ENCODE measurements at places on chromosomes 16 and 17. TPM values are rescaled to one million over a fixed set of nuclear protein-coding genes. Genes with fewer than 3 reads are reported as not detected.

DNA sequence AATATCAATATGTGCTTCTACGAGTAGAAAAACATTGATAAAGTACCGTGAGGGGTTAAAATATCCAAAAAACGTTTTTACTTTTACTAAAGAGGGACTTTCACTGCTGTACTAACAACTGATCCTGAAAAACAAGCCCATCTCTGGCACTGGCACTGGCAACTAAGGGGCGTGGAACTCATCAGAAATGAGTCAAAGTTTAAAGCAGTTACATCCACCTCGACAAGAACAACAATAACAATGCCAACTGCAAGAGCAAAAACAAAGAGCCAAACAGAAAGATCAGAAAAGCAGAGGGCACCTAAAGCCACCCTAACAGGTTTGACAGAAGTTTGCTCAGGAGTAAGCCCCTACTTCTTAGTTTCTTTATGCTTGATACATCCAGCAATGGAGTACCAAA, 13.1 kb downstream of the MBTPS1 start:
- no peak for DNase-seq
- H3K4me1 ChIP-seq = peaks cover 7% of the 10 kb centered on the region
- H3K36me3 ChIP-seq = peaks cover 48% of the 10 kb centered on the region
- no peaks in the 10 kb centered on the region for H3K27me3 ChIP-seq

GRCh38 chr16:4051591-4051990, 64.7 kb downstream of the ADCY9 start:
- peaks cover 6% of the 10 kb centered on the region for H3K4me1 ChIP-seq
- no peaks in the 10 kb centered on the region for H3K27me3 ChIP-seq
- DNase-seq = no peak
- peak overlapping the region; percentile 84 for H3K27ac ChIP-seq
- H3K4me3 ChIP-seq = no peak overlapping the region

DNA sequence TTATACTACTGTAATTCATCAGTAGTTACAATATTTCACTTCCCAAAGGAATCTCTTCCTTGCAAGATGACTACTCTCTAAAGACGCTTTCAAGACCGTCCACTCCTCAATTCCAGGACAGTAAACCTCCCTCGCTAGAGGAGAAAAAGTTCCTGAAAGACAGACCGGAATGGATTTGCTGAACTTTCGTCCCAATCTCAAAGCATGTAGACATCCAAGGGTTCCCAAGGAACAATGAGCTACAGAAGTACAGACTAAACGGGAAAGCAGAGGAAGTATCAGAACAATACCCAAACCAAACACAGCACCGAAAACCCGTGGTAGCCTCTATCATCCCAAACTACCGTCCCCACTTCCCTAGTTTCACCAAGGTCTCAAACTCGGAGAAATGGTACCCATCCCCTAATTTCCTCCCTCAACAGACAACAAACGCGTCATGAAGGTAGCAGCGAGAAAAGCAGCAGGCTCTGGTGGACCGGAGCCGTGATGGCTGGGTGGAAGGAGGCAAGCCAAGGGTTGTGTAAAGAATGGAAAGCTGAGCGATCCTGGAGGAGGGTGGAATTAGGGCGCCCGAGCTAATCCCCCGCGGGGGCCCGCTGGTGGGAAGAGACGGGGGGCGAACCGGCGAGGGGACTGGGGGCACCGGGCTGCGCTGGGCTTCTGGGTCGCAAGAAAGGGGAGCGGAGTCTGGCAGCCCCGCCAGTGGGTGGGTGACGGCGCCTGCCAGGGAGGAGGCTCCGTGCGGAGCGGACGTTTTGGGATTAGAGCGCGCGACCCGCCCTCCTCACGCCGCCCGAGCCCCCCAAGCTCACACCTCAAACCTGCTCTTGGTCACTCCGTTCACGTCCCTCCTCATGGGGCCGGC, 647 bp downstream of the FBXL20 start:
- no peaks in the 10 kb centered on the region for H3K27me3 ChIP-seq
- peak overlapping the region; percentile 92 for H3K27ac ChIP-seq

GRCh38 chr17:65472666-65473309, 88.7 kb downstream of the AXIN2 start:
- H3K36me3 ChIP-seq = no peaks in the 10 kb centered on the region
- H3K27me3 ChIP-seq = peaks cover 7% of the 10 kb centered on the region
- H3K4me3 ChIP-seq = no peak overlapping the region
- H3K4me1 ChIP-seq = peaks cover 14% of the 10 kb centered on the region
- peak; percentile 33 for DNase-seq

DNA sequence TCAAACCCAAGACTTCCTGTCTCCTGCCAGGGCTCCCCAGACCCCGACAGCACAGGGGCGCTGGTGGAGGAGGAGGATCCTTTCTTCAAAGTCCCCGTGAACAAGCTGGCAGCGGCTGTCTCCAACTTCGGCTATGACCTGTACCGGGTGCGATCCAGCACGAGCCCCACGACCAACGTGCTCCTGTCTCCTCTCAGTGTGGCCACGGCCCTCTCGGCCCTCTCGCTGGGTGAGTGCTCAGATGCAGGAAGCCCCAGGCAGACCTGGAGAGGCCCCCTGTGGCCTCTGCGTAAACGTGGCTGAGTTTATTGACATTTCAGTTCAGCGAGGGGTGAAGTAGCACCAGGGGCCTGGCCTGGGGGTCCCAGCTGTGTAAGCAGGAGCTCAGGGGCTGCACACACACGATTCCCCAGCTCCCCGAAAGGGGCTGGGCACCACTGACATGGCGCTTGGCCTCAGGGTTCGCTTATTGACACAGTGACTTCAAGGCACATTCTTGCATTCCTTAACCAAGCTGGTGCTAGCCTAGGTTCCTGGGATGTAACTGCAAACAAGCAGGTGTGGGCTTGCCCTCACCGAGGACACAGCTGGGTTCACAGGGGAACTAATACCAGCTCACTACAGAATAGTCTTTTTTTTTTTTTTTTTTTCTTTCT, 8.1 kb downstream of the SERPINF1 start:
- no peak overlapping the region for H3K4me3 ChIP-seq
- peaks cover 20% of the 10 kb centered on the region for H3K4me1 ChIP-seq
- peak overlapping the region; percentile 40 for H3K27ac ChIP-seq
- H3K27me3 ChIP-seq = no peaks in the 10 kb centered on the region
- peaks cover 6% of the 10 kb centered on the region for H3K36me3 ChIP-seq

- no peak overlapping the region for H3K27ac ChIP-seq
- no peaks in the 10 kb centered on the region for H3K36me3 ChIP-seq
- H3K27me3 ChIP-seq = no peaks in the 10 kb centered on the region
Measured at GRCh38 chr16:69194488-69194887, 7.5 kb downstream of the SNTB2 start.

- H3K27me3 ChIP-seq = peaks cover 23% of the 10 kb centered on the region
- no peak overlapping the region for H3K4me3 ChIP-seq
- DNase-seq = no peak
- H3K36me3 ChIP-seq = no peaks in the 10 kb centered on the region
Measured at GRCh38 chr16:49437344-49437743, 63.7 kb downstream of the C16orf78 start.

DNA sequence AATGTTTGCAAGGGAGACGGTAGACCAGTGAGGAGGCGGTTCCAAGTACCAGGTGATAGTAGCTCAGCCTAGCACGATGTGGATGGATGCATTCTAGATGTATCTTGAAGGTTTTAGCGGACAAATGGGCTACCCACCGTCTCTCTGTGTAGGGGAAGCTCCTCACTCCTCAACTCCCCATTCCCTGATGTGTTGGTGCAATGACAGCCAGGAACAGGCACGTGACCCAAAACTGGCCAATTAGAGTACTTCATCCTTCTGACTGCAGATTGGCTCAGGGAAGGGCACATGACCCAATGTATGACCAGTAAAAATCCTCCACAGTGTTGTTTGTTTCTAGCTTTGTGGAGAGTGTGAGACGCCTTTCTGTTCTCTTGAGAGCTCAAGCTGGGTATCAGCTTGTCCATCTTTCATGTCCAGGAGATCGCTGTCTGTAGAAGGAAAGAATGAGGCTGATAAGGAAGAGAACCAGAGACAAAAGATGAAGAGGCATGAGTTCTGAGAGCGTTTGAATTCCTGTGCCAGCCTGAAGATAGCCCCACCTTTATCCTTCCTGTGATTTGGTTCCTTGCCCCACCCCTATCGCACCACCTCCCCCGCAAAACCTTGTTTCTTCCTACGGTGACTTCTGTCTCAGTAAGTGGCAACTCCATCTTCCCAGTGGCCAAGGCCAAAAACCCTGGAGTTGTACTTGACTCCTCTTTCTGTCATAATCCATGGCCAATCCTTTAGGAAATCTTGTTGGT, 2.3 kb upstream of the BORCS6 start:
- H3K4me3 ChIP-seq = peak overlapping the region; percentile 35
- no peaks in the 10 kb centered on the region for H3K36me3 ChIP-seq
- H3K4me1 ChIP-seq = peaks cover 46% of the 10 kb centered on the region
- H3K27me3 ChIP-seq = no peaks in the 10 kb centered on the region

DNA sequence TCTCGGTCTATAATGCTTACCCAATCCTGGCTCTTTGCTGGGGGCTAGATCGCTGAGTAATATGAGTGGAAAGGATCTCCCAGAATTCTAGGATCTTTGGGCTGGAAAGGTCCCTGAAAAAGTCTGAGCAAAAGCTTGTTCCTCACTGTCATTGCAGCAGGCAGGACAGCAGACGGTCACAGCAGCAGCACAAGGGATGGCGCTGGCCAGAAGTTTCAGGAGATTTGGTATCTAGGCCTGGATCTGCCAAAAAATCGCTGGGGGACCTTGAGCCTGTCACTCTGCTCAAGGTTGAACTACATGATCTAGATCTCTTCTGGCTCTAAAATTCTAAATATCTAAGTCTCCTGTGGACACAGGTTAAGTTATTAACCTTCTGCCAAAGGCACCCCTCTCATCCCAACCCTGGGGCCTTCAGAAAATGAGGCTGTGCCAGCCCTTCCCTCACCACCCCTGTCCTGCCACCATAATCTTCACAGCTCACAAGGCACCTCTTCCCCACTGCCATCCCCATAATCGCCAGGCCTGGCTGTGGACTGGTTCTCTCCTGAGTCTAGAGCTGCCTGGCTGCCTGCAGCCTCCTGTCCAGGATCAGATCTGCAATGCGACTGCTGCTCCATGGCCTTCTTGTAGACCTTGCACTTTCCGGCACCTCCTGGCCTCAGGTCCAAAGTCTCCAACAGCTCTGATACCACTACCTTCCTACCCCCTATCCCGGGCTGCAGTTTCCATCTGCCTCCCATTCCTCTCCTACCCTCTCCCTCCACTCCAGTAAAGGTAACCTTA, 10.2 kb downstream of the MYO18A start:
- H3K36me3 ChIP-seq = peaks cover 19% of the 10 kb centered on the region
- no peak for DNase-seq
- no peaks in the 10 kb centered on the region for H3K27me3 ChIP-seq
- H3K27ac ChIP-seq = no peak overlapping the region
- peaks cover 21% of the 10 kb centered on the region for H3K4me1 ChIP-seq

CHAD gene
- 12.0 TPM for total RNA-seq

SLC7A6OS gene
- 12.3 TPM for total RNA-seq

NOXO1 gene
- total RNA-seq = not detected

EVI2A gene
- total RNA-seq = not detected

GINS2 gene
- 2.0 TPM for total RNA-seq

IRF8 gene
- 14.0 TPM for total RNA-seq

GPRC5B gene
- 52.2 TPM for total RNA-seq

CCNF gene
- 1.3 TPM for total RNA-seq

IGSF6 gene
- 4.1 TPM for total RNA-seq

KLHL10 gene
- total RNA-seq = not detected

MYO15A gene
- 10.5 TPM for total RNA-seq
